ENCODE measurements at places on chromosomes 1 and 21.

GRCh38 chr1:6438047-6438525 lies 13.5 kb downstream of the ESPN start:
- DNase-seq, result no peak

GRCh38 chr1:203592156-203592555 lies 34.5 kb upstream of the ATP2B4 start:
- no peak for DNase-seq

- DNase-seq, result no peak
Observed at GRCh38 chr21:44368711-44369446, 15.5 kb downstream of the TRPM2 start.

GRCh38 chr21:46081862-46082712 lies 15.8 kb upstream of the COL6A2 start:
- no peak for DNase-seq

- DNase-seq, result no peak
Observed at GRCh38 chr1:190413142-190413541, 64.5 kb downstream of the BRINP3 start.

- no peak for DNase-seq
Observed at GRCh38 chr1:176096015-176096414, 111.1 kb downstream of the COP1 start.

Measured in stimulated activated CD4-positive, alpha-beta T cell treated with anti-CD3 and anti-CD28 coated beads, Interleukin-1b, Interleukin-23, amount 100 ng/mL, for 1 hour (primary cell).